ENCODE measurements at places on chromosomes 5 and 9. TPM values are rescaled to one million over a fixed set of nuclear protein-coding genes. Genes with fewer than 3 reads are reported as not detected.

Gene PCDHB15
- polyA plus RNA-seq = 1.4 TPM

Gene IFNA21
- polyA plus RNA-seq = not detected

Gene GGTA1
- polyA plus RNA-seq = 6.1 TPM

Gene SCGB3A2
- not detected for polyA plus RNA-seq

Gene PSAT1
- 45.9 TPM for polyA plus RNA-seq

Gene SLCO6A1
- not detected for polyA plus RNA-seq

Gene FST
- 3.6 TPM for polyA plus RNA-seq

Data from adrenal gland (tissue), 19 donors.